Thyroid gland (tissue), 4 donors: ENCODE measurements at places on chromosomes 1 and 21.

DNA sequence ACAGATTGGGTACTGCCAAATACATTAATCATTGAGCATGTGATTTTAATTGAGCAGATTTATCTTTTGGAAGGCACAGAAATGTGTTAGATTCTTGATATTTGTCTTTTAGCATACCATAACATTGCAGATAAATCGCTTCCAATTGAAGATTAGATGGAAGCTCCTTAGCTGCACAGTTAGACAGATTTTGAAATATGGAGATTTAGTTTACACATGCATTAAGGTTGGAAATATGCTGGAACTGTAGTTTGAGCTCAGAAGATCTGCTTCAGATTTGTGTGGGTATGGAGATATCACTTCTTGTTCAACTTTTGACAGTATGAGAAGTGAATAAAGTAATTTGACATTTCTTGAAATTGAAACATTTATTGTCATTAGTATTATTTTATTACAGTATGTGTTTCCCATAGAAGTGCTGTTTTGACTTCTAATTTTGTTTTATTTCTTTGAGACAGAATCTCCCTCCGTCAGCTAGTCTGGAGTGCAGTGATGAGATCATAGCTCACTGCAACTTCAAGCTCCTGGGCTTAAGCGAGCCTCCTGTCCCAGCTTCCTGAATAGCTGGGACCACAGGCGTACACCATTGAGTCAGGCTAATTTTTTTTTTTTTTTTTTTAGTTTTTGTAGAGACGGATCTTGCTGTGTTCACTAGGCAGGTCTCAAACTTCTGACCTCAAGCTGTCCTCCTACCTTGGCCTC, 29.1 kb downstream of the THRAP3 start:
- DNase-seq: no peak

DNA sequence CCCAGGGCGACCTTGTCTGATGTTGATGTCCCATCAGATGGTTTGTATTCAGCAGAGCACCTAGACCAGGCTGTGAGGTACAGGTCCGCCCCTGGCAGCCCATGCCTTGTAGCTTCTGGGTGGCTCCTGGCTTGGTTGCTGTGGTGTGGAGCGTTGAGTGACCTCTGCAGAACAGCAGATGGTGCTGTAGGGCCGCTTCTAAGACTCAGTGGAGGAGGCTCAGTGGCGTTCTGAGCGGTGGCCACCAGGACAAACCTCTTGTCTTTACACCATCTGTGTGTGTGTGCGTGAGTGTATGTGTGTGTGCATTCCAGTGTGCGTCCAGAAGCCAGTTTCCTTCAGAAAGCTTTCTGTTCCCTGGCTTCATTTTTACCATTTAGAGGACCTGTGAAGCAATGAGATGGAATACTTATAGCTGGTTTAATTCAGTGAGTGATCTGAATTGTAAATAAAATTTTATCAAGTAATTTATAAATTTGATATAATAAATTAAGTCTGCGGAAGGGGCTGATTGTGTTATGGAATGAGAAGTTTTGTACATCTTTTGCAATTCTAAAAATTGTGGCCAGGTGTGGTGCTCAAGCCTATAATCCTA, 66.1 kb downstream of the ADARB1 start:
- peak; percentile 71 for DNase-seq

- DNase-seq: no peak
These were observed 10.0 kb downstream of the MAEL start for GRCh38 chr1:166999075-166999474.

DNA sequence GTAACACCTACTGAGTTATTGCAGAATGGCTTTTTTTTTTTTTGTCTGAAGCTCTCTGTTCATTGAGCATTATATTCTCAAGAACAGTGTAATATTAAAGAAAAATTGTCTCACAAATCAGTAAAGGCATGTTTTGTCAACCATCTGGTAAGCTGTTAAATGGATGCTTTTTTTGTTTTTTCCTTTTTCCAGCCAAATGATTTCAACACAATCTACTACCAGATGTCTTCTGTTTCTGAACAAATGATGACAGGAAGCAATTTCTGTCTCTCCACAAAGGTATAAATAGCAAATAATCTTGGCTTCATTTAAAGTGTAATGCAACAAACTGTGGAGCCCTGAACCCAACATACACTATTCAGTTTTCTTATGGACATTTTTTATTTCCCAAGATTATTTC, 78.6 kb upstream of the RGS2 start:
- no peak for DNase-seq

- no peak for DNase-seq
These were observed 71.4 kb downstream of the RGL1 start for GRCh38 chr1:183876309-183876708.

GRCh38 chr1:86389307-86389706, 6.8 kb downstream of the ODF2L start:
- no peak for DNase-seq

GRCh38 chr1:204363335-204364114, 3.8 kb upstream of the PLEKHA6 start:
- peak; percentile 68 for DNase-seq

GRCh38 chr1:2474933-2475371, 1.1 kb upstream of the PLCH2 start:
- peak; percentile 96 for DNase-seq

DNA sequence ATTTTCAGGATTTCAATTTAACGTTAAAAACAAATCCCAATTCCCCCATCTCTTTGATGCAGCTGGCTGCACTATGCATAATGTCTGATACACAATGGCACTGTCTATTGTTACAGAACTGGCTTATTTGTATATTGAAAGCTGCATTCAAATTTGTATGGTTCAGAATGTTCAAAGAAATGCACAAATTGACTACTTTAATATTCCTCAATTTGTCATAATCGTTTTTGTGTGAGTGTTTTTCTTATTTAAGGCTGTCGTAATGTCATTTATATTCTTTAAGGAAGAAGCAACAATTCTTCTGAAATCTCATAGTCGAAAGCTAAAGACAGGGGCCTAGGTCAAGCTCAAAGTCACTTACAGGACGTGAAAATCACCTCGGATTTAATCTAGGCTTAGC, 341.4 kb upstream of the ZRANB2 start:
- DNase-seq: no peak
